Activated naive CD8-positive, alpha-beta T cell treated with anti-CD3 and anti-CD28 coated beads, Interleukin-2, amount 50 U/mL, for 16 hours (primary cell): ENCODE measurements at places on chromosomes 5 and 9.

- no peak for DNase-seq
These were observed 228.1 kb downstream of the FANCC start for GRCh38 chr9:95089257-95090022.

DNA sequence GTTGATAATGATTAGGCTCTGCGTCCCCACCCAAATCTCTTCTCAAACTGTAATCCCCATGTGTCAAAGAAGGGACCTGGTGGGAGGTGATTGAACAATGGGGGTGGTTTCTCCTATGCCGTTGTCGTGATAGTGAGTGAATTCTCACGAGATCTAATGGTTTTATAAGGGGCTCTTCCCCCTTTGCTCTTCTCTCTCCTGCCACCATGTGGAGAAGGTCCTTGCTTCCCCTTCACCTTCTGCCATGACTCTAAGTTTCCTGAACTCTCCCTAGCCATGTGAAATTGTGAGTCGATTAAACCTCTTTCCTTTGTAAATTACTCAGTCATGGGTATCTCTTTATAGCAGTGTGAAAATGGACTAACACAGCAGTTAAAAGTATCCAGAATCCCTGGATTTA lies 715.2 kb upstream of the DMAC1 start:
- DNase-seq = no peak

GRCh38 chr5:14463629-14464028 lies 118.0 kb upstream of the OTULINL start:
- no peak for DNase-seq

GRCh38 chr9:114031948-114032840 lies 45.9 kb downstream of the AMBP start:
- no peak for DNase-seq

DNA sequence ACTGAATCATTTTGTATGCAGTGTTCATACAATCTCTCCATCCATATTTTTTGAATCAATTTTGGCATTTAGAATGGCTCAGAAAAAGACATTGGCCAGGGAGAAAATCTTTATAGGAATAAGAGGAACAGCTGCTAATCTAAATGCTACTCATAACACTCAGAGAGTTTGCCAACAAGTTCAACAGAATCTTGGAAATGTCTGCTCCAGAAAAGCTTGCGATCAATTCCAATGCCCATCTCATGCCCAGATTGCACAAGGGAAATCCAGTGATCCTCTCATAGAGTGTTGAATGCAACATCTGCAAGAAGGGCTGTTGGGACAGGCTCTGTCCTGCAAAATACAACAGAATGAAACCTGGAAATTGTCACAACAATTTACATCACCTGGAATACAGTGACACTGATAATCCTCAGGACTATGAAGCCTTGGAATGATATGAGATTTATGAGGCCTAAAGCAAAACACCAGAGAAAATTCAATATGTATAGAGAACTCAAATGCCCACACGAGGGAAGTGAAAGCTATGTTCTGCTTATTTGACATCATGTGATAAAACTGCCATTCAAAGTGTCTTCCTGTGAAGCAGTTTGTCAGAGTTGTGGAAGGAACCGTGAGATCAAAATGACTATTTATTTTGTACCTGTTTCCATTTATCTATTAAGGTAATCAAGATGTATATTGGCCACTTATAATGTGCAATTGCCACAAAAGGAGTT lies 190.1 kb downstream of the PARP8 start:
- DNase-seq = no peak

GRCh38 chr9:72363908-72364678 lies 915 bp downstream of the ZFAND5 start:
- peak; percentile 35 for DNase-seq

GRCh38 chr5:55625589-55625909 lies 86.6 kb downstream of the SLC38A9 start:
- DNase-seq = no peak
